ENCODE measurements at places on chromosomes 6 and 20.

GRCh38 chr6:145673504-145673903, 61.8 kb downstream of the EPM2A start:
- DNase-seq, result no peak

GRCh38 chr6:166512567-166512966, 73.9 kb downstream of the RAMACL start:
- DNase-seq, result no peak

GRCh38 chr6:89047473-89047872, 33.1 kb upstream of the PNRC1 start:
- no peak for DNase-seq

DNA sequence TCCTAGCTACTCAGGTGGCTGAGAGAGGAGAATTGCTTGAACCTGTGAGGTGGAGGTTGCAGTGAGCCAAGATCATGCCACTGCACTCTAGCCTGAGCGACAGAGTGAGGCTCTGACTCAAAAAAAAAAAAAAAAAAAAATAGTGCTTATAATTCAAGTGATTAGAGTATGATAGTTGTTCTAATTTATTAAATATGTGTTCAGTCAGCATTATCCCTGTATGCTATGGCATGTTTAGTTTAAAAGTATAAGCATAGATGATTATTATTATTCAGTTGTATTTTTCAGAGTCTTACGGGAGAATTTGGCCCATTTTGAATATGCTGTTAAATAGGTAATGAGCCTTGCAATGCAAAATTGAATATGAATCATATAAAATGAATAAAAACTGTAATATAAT, 64.8 kb downstream of the UBR2 start:
- DNase-seq, result no peak

GRCh38 chr6:95142661-95143335, 434.5 kb upstream of the MANEA start:
- no peak for DNase-seq

DNA sequence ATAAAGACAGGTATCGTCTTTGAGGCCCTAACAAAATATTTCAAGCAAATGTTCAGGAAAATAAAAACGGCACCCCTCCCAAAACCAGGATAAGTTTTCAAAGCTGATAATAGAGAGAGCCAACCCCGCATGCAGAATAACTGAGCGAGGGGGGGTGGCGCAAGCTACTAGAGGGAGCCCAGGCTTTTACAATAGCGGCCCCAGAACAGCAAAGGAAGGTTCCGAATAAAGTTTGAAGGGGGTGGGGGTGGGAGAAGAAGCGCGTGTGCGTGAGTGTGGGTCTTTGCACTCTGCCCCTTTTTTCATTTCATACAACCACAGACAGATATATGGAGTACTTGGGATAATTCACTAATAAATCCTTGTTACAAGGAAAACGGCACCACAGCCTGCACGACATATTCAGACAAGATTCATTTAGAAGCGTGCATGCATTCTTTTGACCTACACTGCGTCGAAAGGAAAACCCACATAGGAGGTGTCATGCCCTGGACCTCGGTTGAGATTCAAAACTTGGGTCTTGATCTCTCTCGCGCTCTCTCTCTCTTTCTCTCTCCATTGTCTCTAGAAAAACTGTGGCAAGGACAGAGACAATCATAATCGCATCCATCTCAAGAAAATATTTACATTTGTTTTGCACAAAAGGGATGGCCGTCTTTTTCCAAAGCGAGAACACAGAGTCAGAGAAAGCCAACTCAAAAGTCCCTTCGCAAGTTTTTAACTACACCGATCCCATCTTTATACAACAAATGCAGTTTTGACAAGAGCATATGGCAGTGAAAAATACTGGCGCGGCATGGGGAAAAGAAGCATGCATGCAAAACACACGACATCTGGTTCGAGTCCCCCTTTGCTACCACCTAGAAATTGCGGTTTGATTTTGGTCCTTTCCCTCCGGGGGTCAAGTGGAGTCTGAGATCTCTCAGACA, 1.6 kb downstream of the OLIG3 start:
- peak; percentile 36 for DNase-seq

- DNase-seq, result peak; percentile 64
Measured at GRCh38 chr6:1618311-1619097, 8.8 kb downstream of the FOXC1 start.

GRCh38 chr6:94487371-94487770, 1068.0 kb upstream of the EPHA7 start:
- no peak for DNase-seq
